ENCODE measurements at places on chromosomes 3 and 15.

GRCh38 chr15:60582370-60583036, 103.6 kb upstream of the ICE2 start:
- DNase-seq = no peak

- DNase-seq = no peak
These were observed 39.3 kb downstream of the MEGF11 start for GRCh38 chr15:66214246-66214645.

GRCh38 chr3:39905788-39906187, 96.4 kb downstream of the MYRIP start:
- DNase-seq = no peak

- DNase-seq = no peak
These were observed 171.5 kb downstream of the RPLP1 start for GRCh38 chr15:69624155-69624520.

GRCh38 chr3:49899815-49900214, 3.9 kb downstream of the MST1R start:
- no peak for DNase-seq

DNA sequence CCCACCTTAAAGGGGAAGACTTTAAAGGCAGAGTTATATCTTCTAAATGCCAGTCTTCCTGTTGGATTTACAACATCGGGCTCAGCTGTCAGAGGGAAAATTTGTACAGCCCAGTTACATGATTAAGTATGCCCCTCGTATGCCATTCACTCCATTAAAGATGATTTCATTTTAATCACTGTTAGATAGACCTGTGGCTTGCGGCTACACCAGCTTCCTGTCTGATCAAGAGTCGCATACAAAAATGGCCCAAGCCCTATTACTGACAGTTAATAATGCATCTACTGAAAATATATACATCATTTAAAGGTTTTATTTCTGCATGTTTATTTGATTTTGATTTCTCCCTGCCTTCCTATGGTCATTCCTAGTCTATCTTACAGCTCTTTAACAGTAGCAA, 7.1 kb downstream of the EIF4E3 start:
- DNase-seq = no peak

GRCh38 chr3:13149330-13150108, 76.3 kb upstream of the IQSEC1 start:
- no peak for DNase-seq

- no peak for DNase-seq
These were observed 338.5 kb downstream of the PTPRG start for GRCh38 chr3:61899700-61900462.

DNA sequence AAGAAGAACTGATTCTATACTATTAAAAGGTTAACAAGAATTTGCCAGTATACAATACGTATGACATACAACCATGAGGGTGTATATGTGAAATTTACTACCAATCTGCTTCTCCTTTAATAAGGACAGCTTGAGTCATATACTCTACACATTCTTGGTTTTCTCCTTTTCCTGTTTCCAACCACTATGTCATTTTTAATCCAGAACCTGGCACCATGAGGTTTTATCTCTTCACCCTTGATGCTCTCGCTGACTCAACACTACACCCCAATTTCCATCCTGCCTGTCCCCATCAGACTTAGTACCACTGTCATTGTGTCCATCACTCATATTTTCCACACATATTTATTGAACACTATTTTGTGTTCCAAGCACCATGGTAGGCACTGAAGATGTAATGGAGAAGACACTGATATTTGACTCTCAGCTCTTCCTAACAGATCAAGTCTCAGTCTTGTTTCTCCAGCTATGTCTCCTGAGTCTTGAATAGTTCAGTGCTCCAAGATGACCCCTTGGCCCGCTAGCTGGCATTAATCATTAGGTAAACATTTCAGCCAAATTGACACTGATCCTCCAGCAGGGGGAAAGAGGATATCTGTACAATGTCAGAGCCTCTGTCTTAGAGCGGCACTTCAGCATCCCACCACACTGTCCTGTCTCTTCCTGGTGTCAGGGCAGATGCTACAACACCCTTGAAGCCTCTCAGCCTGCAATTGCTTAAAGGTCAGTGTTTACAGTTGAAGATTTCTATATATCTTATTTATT, 11.2 kb upstream of the COL8A1 start:
- no peak for DNase-seq

DNA sequence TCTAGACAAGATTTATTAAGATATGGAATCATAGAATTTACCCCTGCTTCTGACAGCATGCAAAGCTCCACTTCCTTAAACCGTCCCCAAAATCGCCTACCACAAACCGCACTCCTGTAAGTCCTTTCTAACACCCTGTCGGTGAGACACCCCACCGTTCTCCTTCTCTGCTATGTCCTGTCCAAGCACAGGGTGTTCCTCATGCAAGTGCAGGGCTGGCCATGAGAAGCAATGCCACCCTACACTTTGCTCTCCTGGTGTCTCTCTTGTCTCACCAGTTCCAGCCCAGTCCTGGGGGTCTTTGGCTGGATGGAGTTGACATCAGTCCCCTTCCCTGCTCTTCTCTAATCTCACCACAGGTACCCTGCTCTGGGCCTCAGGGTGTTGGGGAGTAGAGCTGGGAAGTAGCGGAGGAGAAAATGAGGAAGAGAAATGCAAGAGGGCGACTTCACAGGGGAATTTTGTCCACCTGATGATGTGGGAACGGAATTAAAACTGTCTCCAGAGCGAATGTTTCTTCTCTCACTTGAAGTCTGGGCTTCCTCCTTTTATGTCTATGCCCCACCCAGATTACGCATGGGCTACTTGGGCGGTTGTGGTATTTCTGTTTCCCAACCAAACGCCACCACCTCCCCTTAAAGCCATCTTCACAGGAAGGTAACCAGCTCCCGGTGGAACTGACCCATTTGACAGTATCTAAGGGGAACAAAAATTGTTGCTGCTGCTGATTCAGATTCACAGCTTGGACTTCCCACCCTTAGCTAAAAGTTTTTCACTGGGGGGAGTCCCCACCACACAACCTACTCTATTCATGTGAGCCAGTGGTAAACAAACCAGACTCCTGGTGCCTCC, 49.9 kb downstream of the CASR start:
- DNase-seq = no peak

GRCh38 chr3:66177026-66177425, 43.8 kb upstream of the SLC25A26 start:
- DNase-seq = no peak

- no peak for DNase-seq
These were observed 50.6 kb downstream of the CMTM6 start for GRCh38 chr3:32452009-32452408.

GRCh38 chr3:56342475-56342874, 125.8 kb downstream of the ERC2 start:
- no peak for DNase-seq

- DNase-seq = no peak
These were observed 401.4 kb downstream of the ROBO1 start for GRCh38 chr3:79366414-79366813.

GRCh38 chr3:140924097-140924873, 17.4 kb upstream of the SLC25A36 start:
- DNase-seq = no peak

- DNase-seq = no peak
These were observed 748.1 kb downstream of the GBE1 start for GRCh38 chr3:81013360-81013759.

- no peak for DNase-seq
These were observed 24.8 kb downstream of the VGLL4 start for GRCh38 chr3:11618904-11619303.

Measured in GOT3 (cell line).